ENCODE measurements at places on chromosomes 2 and 18. TPM values are rescaled to one million over a fixed set of nuclear protein-coding genes. Genes with fewer than 3 reads are reported as not detected.

GRCh38 chr18:54147439-54147838, 77.0 kb downstream of the MBD2 start:
- no peak overlapping the region for H3K27ac ChIP-seq
- H3K27me3 ChIP-seq = no peaks in the 10 kb centered on the region
- H3K4me1 ChIP-seq = peaks cover 39% of the 10 kb centered on the region
- DNase-seq = no peak
- H3K36me3 ChIP-seq = peaks cover 25% of the 10 kb centered on the region

Gene KCTD1
- total RNA-seq = 5.3 TPM

- H3K27ac ChIP-seq = no peak overlapping the region
- H3K4me3 ChIP-seq = no peak overlapping the region
- H3K4me1 ChIP-seq = no peaks in the 10 kb centered on the region
- no peak for DNase-seq
- H3K36me3 ChIP-seq = no peaks in the 10 kb centered on the region
- H3K27me3 ChIP-seq = no peaks in the 10 kb centered on the region
Measured at GRCh38 chr2:128564131-128564530, 245.5 kb upstream of the HS6ST1 start.

- H3K36me3 ChIP-seq = no peaks in the 10 kb centered on the region
- no peak for DNase-seq
- no peak overlapping the region for H3K4me3 ChIP-seq
Measured at GRCh38 chr2:189225032-189225431, 45.5 kb upstream of the COL5A2 start.

GRCh38 chr2:216554755-216555154, 56.1 kb downstream of the RPL37A start:
- H3K4me3 ChIP-seq = no peak overlapping the region
- H3K36me3 ChIP-seq = no peaks in the 10 kb centered on the region
- no peaks in the 10 kb centered on the region for H3K27me3 ChIP-seq
- no peaks in the 10 kb centered on the region for H3K4me1 ChIP-seq
- DNase-seq = no peak
- H3K27ac ChIP-seq = no peak overlapping the region

Gene ALK
- not detected for total RNA-seq

- peaks cover 2% of the 10 kb centered on the region for H3K27me3 ChIP-seq
- no peak for DNase-seq
- no peaks in the 10 kb centered on the region for H3K36me3 ChIP-seq
- H3K4me3 ChIP-seq = no peak overlapping the region
- H3K27ac ChIP-seq = no peak overlapping the region
Measured at GRCh38 chr2:19793132-19793750, 108.5 kb downstream of the TTC32 start.
